Caudate nucleus (tissue), 63 donors: ENCODE measurements at places on chromosomes 3 and 15.

- DNase-seq = no peak
These were observed 19.5 kb downstream of the PSTPIP1 start for GRCh38 chr15:77014132-77015081.

GRCh38 chr3:65144791-65145351 is 457.1 kb upstream of the ADAMTS9 start:
- no peak for DNase-seq

GRCh38 chr3:79039192-79039591 is 728.6 kb downstream of the ROBO1 start:
- no peak for DNase-seq

DNA sequence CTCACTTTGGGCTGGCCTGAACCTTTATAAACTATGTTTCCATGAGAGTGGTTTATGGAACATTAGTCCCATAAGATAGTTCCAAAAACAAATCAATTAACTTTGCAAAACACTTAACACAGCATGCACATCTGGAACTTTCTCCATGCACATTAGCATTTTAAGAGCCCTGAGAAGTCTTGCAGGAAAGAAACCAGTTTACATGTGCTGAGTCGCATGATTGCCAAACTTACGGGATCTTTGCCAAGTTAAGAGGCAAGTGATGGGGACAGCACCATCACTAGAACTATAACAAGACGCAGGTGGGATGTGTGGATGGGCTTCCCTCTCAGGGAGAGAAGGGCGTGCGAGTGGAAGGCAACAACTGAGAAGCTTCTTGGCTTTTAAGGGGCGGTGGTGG is 20.7 kb downstream of the ADAMTS9 start:
- DNase-seq = no peak

- DNase-seq = no peak
These were observed 225.8 kb upstream of the SLCO3A1 start for GRCh38 chr15:91627473-91628278.

DNA sequence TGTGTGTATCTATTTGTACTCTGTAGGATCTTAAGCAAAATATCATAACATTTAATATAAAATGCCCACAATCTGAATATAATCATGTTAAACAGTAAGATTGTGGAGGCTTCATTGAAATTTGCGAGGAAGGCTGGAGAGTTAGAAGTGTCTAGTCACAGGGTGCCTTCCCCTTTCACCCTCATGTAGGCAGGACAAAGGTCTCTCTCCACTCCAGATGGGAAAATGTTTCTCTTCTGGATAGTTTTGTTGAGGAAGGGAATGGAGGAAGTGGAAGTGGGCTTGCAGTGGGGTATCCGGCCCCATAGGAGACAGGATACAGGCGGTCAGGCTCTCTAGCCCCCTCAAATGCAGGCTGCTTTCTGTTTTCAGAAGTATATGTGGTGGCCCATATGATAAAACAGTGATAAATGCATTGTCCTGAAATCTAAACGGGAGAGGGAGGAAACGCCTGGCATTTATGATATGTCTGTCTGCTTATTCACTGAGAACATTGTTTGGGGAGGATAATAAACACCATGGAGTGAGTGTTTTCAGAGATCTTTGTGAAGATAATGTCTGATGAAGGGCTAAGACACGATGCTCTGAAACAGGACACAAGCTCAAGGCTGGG is 13.3 kb upstream of the MYZAP start:
- no peak for DNase-seq
